Esophagus squamous epithelium (tissue), 5 donors: ENCODE measurements at places on chromosomes 4 and X. TPM values are rescaled to one million over a fixed set of nuclear protein-coding genes. Genes with fewer than 3 reads are reported as not detected.

NSUN7 gene
- total RNA-seq = 2.4 TPM

- no peaks in the 10 kb centered on the region for H3K4me1 ChIP-seq
- H3K27me3 ChIP-seq = no peaks in the 10 kb centered on the region
- no peaks in the 10 kb centered on the region for H3K36me3 ChIP-seq
- no peak overlapping the region for H3K4me3 ChIP-seq
These were observed 657.3 kb downstream of the PCDH19 start for GRCh38 chrX:99752776-99753175.

- H3K27ac ChIP-seq = peak overlapping the region; percentile 53
- H3K4me3 ChIP-seq = peak overlapping the region; percentile 92
- no peak for DNase-seq
- H3K27me3 ChIP-seq = no peaks in the 10 kb centered on the region
These were observed 3.7 kb upstream of the NR3C2 start for GRCh38 chr4:148445860-148446330.

GRCh38 chr4:5893004-5893580, at the start of gene CRMP1:
Gene CRMP1, minus strand, starts transcription at chr4:5893086. Its CDS starts 117 bp downstream, at chr4:5892969.
- no peak for DNase-seq
- H3K4me3 ChIP-seq = peak within 1 kb of the TSS; percentile 54
- H3K27me3 ChIP-seq = peaks cover 100% of the 10 kb centered on the region
- H3K36me3 ChIP-seq = no peaks in the 10 kb centered on the region

- H3K36me3 ChIP-seq = no peaks in the 10 kb centered on the region
- H3K4me1 ChIP-seq = peaks cover 55% of the 10 kb centered on the region
- H3K27me3 ChIP-seq = no peaks in the 10 kb centered on the region
- no peak overlapping the region for H3K4me3 ChIP-seq
- DNase-seq = no peak
- H3K27ac ChIP-seq = peak overlapping the region; percentile 81
These were observed 232.3 kb downstream of the PTTG2 start for GRCh38 chr4:38192516-38192915.

GRCh38 chr4:85078016-85078415, 111.5 kb upstream of the WDFY3 start:
- H3K27me3 ChIP-seq = no peaks in the 10 kb centered on the region
- no peaks in the 10 kb centered on the region for H3K36me3 ChIP-seq
- no peaks in the 10 kb centered on the region for H3K4me1 ChIP-seq
- H3K4me3 ChIP-seq = no peak overlapping the region
- no peak overlapping the region for H3K27ac ChIP-seq

- H3K4me1 ChIP-seq = no peaks in the 10 kb centered on the region
- H3K27ac ChIP-seq = no peak overlapping the region
- H3K4me3 ChIP-seq = no peak overlapping the region
- H3K36me3 ChIP-seq = no peaks in the 10 kb centered on the region
- DNase-seq = no peak
- H3K27me3 ChIP-seq = no peaks in the 10 kb centered on the region
These were observed 394.2 kb downstream of the ARHGAP24 start for GRCh38 chr4:85869181-85869580.

DNA sequence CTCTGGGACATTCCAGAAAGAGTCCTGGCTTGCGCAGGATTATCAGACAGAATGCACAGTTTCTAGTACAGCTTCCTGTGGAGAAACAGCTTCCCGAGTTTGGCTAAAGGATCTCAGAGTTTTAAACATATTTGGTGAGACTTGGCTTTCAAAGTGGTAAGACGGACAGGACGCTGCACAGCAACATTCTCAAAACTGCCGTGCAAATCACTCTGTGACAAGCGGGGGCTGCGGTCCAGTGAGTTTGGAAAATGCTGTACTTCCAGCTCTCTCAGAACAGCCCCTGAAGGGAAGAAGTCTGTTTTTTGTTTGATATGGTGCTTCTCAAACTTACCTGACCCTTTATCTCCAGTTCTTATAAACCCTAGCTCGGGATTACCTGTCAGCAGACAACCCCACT, 18.1 kb downstream of the LGI2 start:
- H3K4me3 ChIP-seq = no peak overlapping the region
- no peak overlapping the region for H3K27ac ChIP-seq
- H3K36me3 ChIP-seq = no peaks in the 10 kb centered on the region
- H3K27me3 ChIP-seq = no peaks in the 10 kb centered on the region

GRCh38 chr4:76931087-76931486, 18.5 kb upstream of the SEPTIN11 start:
- no peaks in the 10 kb centered on the region for H3K27me3 ChIP-seq
- H3K27ac ChIP-seq = no peak overlapping the region
- H3K4me3 ChIP-seq = no peak overlapping the region
- no peaks in the 10 kb centered on the region for H3K36me3 ChIP-seq
- DNase-seq = no peak
